Nucleus accumbens (tissue), 56 donors: ENCODE measurements at places on chromosomes 4 and X.

DNA sequence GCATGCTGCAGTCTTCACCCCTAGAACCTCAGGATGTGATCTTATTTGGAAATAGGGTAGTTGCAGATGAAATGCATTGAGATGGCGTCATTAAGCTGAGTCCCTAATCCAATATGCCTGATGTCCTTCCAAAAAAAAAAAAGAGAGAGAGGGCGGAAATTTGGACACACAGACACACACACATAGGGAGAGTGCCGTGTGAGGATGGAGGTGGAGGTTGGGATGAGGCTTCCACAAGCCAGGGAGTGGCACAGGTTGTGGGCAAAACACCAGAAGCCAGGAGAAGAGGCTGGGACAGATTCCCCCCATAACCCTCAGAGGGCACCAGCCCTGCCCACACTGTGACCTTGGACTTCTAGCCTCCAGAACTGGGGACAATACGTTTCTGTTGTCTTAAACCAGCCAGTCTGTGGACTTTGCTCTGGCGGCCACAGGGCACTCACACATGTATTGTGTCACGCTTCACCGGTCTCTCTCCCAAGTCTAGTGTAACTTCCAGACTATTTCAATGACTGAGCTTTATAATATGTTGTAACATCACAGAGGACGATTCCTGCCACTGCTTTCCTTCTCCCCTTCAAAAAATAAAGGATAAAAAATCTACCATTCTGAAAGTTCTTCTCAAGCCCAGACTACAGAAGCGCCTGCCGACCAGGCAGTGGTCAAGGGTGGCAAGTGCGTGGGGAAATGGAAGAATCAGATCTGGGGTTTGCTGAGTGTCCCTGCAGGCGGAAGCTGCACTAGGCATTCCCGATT, 35.8 kb upstream of the MAN2B2 start:
- DNase-seq = no peak

GRCh38 chr4:53128231-53128630, 237.6 kb downstream of the SCFD2 start:
- DNase-seq = no peak

GRCh38 chr4:163111588-163111987, 55.1 kb downstream of the NAF1 start:
- no peak for DNase-seq

- no peak for DNase-seq
Measured at GRCh38 chrX:112714357-112714918, 34.7 kb upstream of the LHFPL1 start.

DNA sequence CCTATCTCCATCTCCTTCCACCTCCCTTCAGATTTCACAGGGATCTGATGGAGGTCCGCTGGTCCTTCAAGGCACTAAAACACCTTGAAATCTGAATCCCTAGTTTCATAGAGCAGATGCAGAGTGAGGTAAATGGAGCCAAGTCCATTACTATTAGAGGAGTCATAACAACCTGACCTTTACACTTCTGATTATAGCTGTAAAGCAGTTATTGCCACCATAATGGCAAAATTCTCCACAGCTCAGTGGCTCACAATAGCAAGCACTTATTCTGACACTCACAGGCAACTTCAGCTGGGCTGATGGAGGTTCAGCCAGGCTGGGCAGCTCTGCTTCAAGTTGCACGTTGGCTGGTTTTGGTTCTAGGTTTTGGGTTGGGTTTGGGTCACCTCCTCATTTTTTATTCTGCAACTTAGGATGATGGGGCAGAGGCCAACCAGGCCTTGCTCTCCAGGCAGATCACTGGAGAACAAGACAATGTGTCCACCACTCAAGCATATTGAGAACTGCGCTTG, 51.4 kb upstream of the LRAT start:
- no peak for DNase-seq

DNA sequence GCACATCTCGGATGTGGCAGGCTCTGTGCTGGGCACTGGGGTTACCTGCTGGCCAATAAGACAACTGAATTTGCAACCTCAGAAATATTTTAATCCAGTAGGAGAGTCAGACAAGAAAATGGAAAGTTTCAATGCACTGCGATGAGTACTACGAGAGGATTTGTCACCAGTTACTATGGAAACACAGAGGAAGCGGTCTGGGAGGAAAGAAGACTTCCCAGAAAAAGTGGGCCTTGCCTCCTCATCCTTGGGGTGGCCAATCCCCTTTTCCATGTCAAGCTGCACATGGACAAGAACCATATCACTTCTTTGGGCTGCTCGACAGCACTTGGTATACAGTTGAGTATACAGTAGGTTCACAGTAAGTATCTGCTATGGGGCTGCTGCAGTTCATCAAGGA, 67.6 kb downstream of the FAM184B start:
- DNase-seq = no peak

DNA sequence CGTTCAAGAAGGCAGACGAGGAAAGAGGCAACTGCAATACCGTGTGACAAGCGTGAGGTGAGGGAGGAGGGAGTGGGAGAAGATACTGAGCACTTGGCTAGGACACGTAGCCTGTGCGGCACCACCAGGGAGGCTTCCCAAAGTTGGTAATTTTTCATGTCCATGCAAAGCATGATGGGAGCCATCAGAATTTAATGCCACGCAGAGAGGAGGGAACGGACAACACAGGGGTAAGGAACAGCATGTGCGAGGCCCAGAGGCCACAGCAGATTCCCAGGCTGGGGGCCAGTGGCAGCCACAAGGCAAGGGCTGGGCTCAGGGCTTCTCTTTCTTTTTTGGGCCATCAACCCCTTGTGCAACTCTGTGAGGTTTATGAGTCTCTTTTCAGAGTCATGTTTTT, 11.0 kb upstream of the CLDN24 start:
- no peak for DNase-seq

- no peak for DNase-seq
Measured at GRCh38 chrX:53421772-53422085, 725 bp downstream of the SMC1A start.

DNA sequence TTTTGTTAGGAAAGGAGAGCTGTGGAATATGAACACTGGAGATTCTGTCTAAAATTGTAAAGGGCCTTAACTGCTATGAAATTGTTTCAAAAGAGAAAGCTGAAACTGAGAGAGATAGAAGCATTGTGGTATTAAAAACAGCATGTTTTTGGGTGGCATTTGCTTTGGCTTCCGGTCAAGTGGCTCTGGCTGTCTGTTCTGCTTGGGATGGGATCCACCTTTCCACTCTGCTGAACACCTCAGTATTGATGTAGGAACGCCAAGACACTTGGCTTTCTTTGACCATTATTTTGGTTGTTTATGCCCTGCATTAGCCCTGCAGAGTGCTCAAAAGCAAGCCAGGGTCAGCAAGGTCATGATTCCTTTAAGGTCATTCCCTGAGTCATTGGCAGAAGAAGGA, 199.7 kb downstream of the SLC4A4 start:
- no peak for DNase-seq

GRCh38 chr4:99202536-99202935, 16.5 kb downstream of the ADH6 start:
- DNase-seq = no peak

GRCh38 chrX:19496711-19497110, 18.6 kb downstream of the MAP3K15 start:
- DNase-seq = no peak

GRCh38 chr4:170872794-170873193, 783.0 kb upstream of the AADAT start:
- DNase-seq = no peak

GRCh38 chr4:150384249-150384648, 197.7 kb upstream of the MAB21L2 start:
- no peak for DNase-seq

- no peak for DNase-seq
Measured at GRCh38 chrX:124829930-124830329, 483.6 kb downstream of the SH2D1A start.

DNA sequence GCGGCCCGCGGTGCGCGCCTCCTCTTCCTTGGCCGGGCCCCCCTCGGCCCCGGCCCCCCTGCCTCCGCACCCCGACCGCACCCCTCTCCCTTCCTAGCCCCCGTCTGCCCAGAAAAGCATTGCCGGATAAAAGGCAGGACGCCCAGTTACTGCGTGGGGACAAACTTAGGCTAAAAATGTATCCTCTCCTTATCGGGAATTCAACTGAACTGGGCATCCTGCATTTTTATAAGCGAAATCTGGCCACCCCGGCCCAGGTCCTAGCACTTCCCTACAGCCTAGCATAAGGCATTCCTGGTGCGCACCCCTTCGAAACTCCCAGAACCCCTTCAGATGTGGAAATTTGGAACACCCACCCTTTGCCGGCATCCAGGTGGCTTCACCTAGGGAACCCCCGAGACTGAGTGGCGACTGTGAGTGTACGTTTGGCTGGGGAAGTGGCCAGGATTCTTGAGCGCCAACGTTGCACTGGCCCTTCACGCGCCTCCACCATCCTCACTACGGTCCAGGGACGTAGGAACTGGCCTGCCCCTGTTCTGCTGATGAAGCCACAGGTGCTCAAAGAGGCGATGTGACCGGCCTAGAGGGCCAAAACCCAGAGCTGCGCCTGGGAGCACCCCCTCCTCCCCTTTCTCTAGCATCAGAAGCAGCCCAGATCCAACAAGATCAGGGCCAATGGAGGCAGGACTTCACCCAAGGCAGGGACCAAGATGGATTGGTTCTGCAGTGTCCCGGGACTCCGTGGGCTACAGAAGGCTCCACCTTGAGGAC, 5.7 kb upstream of the RNF4 start:
- no peak for DNase-seq

- no peak for DNase-seq
Measured at GRCh38 chrX:138349351-138349750, 362.2 kb downstream of the FGF13 start.

GRCh38 chr4:88660446-88661294, 37.0 kb downstream of the NAP1L5 start:
- no peak for DNase-seq

GRCh38 chr4:24799544-24800324, 4.4 kb downstream of the SOD3 start:
- no peak for DNase-seq

DNA sequence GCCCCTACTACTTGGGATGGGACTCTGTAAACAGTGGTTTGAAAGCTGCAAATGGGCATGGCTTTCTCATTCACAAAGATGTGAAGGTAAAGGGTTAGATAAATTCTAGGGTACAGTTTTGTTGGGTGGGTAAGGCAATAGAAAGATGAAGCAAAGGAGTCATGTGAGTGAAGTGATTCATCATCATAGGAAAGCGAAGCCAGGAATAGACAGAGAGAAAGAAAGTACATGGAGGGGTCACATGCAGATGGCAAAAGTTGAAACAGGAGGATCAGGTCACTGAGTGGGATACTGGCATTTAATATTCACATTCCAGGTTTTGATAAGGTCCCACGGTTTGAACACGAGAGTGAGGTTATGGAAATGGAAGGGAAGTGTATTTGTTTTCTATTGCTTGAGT, 8.2 kb upstream of the ABCG2 start:
- DNase-seq = no peak

- no peak for DNase-seq
Measured at GRCh38 chr4:143384381-143384994, 47.8 kb downstream of the GAB1 start.

DNA sequence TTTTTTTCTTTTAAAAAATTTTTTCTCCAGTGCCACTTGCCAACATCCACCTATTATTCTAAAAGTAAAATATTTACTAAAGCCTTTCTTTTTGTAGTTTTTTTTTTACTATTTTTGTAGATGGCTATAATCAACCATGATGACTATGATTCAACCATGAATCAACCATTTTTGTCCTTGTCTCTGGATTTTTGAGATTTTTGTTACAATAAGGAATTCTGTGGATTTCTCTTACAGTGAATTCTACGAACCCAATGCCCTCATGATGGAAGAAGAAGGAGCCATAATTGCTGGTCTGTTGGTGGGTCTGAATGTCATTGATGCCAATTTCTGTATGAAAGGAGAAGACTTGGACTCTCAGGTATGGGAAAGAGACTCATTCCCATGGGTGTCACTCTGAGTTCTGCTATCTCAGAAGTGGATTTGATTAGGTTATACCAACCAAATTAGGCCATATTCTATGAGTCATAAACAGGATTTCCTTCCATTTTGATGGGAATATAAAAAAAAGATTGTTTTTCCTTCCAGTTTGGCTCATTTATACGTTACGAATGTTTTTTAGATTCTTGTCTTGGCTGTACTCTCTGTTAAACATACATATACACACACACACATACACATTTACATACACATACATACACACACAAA, 46.7 kb downstream of the RUFY3 start:
- no peak for DNase-seq

DNA sequence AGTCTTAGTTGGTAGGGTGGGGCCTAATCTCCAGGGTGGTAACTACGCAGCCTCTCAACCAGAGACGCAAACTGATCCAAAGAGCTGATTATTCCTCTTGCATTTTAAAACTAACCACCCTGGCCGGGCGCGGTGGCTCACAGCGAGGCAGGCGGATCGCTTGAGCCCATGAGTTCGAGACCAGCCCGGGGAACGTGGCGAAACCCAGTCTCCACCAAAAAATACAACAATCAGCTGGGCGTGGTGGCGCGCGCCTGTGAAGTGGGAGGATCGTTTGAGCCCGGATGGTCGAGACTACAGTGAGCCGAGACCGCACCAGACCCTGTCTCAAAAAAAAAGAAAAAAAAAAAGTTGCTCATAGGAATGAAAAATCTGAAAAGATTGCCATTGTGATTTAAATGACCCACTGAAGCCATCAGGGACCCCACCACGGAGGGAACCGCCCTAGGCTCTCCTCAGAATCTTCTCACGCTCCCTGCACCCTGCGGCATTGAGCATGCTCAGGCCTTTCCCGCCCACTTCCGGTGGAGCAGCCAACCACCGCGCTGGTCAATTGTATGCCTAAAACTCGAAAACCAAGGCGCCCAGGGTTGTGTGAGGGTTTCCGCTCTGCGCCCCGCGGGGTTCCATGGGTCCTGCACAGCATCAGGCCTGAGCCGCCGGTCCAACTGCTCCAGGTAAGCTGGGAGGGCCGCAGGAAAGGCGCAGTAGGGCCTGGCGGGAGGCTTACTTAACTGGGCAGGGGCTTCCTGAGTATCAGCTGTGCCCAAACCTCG, at the start of gene TRIM60:
Gene TRIM60 (plus strand): TSS at position 564 of the 776 bp plus-strand sequence. CDS start 8,074 bp downstream, outside the sequence.
- no peak for DNase-seq

DNA sequence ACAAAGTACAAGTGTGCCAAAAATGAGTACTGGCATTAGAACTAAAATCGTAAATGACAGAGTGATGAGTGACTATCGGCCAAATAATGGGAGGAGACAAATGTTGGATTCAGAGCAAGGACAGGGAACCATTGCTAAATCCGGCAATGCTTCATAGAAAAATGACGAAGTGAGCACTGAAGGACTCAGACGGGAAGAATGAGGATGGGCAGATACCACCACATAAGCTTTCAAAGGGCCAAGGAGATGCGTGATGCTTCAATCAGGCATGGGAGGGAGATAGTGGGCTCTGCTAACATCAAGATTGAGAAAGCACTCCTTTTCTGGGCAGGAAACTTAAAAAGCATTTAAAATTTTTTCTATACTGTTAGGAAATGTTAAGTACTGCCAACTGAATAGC, 21.6 kb downstream of the RBBP7 start:
- no peak for DNase-seq

DNA sequence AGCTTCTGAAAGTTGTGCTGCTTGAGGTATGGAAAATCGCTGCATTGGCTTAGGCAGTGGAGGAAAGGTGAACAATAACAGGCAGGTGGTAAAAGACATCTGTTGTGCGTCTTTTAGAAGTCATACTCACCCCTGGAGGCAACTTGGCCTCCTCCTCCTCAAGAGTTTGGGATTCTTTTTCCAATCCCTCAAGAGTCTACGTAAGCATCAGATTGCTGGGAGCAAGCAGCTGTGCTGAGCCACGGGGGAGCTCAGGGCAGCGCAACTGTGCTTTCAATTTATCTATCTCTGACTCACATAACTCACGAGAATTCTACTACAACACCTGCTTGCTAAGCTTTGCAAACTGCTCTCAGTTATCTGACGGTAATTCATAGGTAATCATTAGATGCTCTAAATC, 6.4 kb upstream of the RBMX2 start:
- no peak for DNase-seq
